ENCODE measurements at places on chromosomes 11 and 22.

DNA sequence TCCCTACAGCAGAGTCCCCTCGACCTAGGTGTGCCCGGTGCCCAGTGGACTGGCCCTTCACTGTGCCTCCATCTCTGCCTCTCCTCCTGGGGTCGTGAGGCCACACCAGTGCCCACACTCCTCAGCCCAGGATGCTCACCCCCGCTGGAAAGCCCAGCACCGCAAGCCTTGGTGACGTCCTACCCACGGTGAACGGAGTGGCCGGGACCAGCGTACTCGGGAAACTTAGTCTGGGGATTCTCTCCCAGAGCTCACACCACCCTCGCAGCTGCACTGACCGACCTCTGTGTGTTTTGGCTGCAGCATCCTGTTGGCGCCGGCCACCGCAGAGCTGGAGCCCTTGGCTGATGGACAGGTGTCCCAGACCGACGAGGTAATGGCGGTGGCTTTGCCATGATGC lies 35.5 kb upstream of the KRTAP5-7 start:
- DNase-seq = no peak

DNA sequence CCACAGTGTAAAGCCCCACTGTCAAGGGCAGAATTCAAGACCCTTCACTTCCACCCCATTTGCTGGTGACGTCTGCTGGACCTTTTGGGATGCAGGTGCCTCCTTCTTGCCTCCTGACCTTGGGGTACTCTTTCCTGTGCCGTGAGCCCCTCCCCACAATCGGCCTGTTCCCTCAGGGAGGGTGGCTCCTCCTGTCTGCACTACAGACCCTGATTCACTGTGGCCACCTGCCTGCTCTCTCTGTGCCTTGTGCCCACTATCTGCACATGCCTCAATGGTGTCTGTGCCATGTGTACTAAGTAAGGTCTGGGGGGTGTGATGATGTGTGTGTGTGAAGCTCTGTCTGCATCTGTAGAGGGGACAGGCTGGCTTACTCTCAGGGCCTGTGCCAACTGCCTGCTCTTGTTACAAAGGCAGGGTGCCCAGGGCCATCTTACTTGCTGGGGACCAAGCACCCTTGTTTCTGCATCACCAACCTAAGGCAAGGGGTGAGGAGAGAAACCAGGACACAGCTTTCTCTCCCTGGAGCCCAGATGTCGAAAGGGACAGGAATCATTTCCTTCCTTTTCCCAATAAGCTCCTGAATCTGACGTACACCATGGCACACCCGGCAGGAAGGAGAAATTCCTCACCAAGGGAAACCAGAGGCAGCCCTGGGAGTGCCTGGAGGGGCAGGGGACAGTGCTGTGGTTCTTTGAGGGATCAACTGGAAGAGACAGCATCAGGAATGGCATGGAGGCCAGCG lies 3.7 kb downstream of the PPM1F start:
- no peak for DNase-seq

DNA sequence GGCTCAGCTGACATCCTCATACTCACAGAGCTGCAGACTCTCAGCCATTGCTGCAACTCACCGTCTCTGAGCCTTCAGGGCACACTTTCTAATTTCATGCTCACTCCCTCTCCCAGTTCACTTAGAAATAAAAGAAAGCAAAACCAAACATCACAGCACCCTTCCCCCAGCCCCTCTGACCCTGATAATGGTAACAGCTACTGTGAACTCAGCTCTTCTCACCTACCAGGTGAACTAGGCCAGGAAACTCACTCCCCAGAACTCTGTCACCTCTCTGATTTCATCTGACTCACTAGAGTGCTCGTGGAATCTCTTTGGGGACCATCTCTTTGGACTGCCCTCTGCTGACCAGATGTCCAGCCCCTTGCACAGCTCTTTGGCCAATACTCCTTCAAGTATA lies 14.5 kb upstream of the PARVA start:
- DNase-seq = no peak

GRCh38 chr22:29814003-29814402 lies 24.1 kb downstream of the ASCC2 start:
- DNase-seq = no peak
